ENCODE measurements at places on chromosomes 6 and 20.

GRCh38 chr20:41249411-41250281, 67.9 kb downstream of the ZHX3 start:
- no peak for DNase-seq

- no peak for DNase-seq
These were observed 1009.7 kb upstream of the GJE1 start for GRCh38 chr6:141123049-141123448.

GRCh38 chr6:1797801-1798200, 188.1 kb downstream of the FOXC1 start:
- no peak for DNase-seq

- no peak for DNase-seq
These were observed 35.2 kb upstream of the TXLNB start for GRCh38 chr6:139327038-139327437.

DNA sequence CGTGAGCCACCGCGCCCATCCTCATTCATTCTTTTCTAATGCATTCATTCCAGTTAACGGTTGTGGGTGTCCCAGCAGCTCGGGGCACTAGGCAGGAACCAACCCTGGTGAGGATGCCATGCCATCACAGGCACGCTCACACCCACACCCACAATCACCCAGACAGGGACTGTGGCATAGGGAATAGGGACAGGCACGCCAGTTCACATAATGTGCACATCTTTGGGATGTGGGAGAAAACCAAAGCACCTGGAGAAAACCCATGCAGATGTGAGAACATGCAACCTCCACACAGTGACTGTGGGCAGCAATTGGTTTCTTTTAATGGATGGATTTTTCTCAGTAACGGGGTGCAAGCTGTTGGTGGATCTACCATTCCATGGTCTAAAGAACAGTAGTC, 64.3 kb downstream of the IRF4 start:
- DNase-seq, result no peak

DNA sequence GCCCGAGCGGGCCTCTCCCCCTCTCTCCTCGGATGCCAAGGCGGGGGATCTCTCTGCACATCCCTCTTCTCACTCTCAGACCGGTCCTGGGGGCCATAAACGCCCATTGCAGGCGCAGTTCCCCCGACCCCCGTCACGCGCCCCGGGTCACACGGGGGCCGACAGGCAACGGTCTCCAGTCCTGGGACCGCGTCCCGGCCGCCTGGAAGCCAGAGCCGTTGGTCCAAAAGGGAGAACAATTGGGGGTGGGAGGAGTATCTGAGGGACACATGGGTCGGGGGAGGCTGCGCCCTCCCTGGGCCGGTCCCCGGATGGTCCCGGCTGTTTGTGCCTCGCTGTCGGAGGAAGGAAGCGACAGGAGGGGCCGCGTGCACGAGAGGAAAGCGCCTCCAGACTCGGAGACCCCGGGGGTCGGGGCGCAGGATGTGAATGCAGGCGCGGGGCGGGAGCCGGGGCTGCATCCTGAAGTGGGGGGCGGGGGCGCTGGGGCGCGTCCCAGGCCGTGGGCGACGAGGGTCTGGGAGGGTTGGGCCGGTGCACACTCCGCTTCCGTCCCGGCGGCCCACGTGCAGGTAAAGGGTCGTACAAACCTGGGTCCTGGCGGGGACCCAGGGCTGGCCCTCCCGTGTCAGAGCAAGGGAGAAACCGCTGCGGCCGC, 903 bp downstream of the SLC4A11 start:
- DNase-seq, result no peak

GRCh38 chr6:101614774-101615173, 221.3 kb downstream of the GRIK2 start:
- DNase-seq, result no peak

All from stimulated activated naive CD4-positive, alpha-beta T cell treated with Interleukin-2 at 50 U/mL for 16 hours (primary cell).